ENCODE measurements at places on chromosomes 13 and 19.

DNA sequence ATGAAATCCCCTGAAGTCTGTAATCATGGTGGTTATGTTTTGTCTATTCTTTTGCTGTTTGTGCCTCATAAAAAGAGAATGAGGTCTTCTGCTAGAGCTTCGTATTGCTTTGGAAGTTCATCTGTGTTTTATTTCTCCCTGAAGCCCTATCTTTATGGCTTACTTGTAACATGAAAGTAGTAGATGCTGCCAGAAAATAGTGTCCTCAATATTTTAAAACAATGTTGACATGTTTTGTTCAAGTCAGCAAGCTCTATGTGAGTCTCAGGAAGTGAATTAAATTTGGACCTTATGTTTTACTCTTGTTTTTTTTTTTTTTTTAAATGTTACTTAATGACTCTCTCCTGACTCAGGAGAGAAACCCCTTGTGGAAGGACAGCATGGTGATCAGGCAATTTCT lies 130.5 kb downstream of the B3GLCT start:
- no peak for DNase-seq

DNA sequence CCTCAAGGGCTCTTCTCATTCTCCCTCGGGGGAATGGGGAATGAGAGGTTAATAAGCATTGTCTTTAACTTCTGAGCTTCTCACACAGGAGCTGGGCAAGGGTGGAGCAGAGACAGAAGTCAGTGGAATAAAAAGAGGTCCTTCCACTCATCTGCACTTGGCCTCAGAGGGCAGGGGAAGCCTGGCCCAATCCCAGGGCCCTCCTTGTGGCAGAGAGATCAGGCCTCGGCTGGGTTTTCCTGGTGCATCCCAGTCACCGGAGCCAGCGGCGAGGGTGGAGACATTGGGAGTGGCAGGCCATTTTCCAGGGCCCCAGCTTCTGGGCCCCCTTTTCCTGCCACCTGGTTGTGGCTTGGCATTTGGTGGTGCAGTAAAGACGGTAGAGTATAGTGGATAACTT lies 10.6 kb downstream of the CALM3 start:
- no peak for DNase-seq

DNA sequence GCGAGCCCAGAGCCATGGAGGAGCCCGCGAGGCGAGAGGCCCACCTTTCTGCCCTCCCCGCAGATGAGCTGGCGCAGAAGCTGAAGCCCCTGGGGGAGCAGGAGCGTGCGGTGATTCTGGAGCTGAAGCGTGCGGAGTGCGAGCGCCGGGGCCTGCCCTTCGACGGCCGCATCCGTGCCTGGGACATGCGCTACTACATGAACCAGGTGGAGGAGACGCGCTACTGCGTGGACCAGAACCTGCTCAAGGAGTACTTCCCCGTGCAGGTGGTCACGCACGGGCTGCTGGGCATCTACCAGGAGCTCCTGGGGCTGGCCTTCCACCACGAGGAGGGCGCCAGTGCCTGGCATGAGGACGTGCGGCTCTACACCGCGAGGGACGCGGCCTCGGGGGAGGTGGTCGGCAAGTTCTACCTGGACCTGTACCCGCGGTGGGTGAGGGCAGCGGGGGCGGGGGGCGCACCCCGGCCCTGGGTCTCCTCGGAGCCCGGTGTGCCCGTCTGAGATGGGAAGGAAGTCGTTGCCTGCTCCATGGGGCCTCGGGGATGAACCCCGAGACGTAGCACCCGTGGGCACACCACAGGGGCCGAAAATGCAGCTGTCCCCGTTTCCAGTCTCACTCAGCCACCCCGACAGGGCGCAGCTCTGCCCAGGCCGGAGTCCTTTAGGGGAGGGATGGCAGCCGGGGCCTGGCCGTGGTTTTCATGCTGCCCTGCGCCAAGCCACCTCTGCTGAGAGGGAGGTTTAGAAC lies 12.1 kb upstream of the ZNF554 start:
- no peak for DNase-seq

DNA sequence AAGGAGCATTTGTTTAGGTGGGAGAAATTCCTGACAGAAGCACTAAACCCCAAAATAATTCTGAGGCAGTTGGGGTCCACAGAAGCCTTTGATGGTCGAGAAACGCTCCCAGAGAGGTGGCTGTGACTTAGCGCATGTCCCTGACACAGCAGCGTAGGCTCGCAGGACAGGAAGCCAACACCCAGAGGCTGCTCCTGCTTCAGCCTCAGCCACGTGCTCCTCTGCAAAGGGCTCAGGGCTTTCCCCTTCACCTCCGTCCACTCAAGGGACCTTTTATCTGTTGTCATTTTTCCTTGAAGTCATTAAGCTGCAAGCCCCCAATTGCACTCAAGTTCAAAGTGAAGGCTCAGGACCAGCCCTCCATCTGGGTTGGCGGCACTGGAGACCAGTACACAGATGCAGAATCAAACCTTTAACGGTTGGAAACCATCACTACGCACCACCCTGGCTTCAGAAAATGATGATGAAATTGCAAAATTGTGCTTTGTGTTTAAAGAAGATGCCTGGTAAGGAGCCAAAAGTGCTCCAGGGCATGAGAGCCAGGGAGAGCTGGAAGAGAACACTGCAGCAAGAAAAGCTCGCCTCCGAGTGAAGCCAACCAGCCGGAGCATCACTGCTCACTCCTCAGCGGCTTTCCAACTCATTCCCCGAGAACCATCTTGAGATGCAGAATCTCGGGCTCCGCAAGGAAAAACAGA lies 219.6 kb downstream of the RAP2A start:
- peak; percentile 24 for DNase-seq

- DNase-seq: no peak
Measured at GRCh38 chr13:72229067-72229466, 362.1 kb upstream of the DACH1 start.

DNA sequence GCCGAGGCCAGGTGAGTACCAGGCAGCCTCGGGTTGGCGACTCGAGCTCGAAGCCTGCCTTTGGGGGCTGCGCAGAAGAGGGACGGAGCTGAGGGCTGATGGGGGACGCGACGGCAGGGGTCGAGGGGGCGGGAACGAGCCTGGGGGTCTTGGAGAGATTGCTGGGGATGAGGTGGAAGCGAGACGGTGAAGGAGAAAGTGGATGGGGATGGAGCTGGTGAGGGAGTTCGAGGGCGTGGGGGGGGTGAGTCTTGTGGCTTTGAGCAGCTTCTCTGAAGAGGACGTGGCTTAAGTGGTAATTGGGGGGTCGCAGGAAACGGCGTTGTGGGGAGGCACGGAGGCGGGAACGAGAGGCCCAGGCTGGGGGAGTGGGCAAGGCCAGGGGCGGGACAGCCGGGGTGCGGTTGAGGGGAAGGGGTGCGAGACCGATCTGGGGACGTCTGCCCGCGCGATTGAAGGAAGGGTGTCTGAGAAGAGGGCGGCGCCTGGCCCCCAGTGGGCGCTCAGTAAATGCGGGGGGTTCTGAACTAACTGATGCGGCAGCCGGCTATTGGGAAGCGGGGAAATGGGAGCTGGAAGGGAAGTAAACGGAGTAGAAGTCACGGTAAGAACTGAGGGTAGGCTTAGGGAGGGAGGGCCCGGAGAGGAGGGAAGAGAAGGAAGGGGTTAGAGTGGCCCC lies 426 bp downstream of the MYO9B start:
- DNase-seq: peak; percentile 10

- no peak for DNase-seq
Measured at GRCh38 chr13:28575200-28575599, 80.3 kb upstream of the FLT1 start.

- no peak for DNase-seq
Measured at GRCh38 chr13:99972190-99972731, 694 bp upstream of the ZIC5 start.

- DNase-seq: no peak
Measured at GRCh38 chr13:45683701-45684100, 18.4 kb upstream of the CBY2 start.

- no peak for DNase-seq
Measured at GRCh38 chr13:99854366-99854765, 117.2 kb downstream of the ZIC5 start.

- DNase-seq: no peak
Measured at GRCh38 chr19:2253106-2254063, 2.8 kb downstream of the JSRP1 start.

DNA sequence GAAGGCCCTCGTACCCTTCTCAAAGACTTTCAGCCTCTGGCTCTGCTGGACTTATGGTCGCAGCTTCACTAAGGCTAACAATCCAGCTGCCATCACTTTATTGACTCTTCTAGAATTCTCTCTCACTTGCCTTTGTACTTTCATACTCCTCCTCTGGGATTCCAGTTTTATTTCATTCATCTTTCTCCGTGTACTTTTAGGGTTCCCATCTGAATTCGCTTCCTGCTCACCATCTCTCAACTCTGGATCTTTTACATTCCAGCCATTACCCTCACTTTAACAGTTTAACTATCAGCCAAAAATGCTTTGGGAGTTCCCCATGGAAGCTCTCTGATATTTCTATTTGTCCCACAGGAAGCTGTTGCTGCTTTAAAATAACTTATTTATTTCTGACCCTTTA lies 149.3 kb upstream of the KL start:
- DNase-seq: no peak

GRCh38 chr13:30173303-30173610 lies 134.1 kb downstream of the KATNAL1 start:
- DNase-seq: peak; percentile 31

GRCh38 chr19:28377077-28377476 lies 835.9 kb downstream of the UQCRFS1 start:
- DNase-seq: no peak

GRCh38 chr13:41463838-41464602 lies 6.7 kb downstream of the RGCC start:
- DNase-seq: no peak

GRCh38 chr19:41888926-41889325 lies 5.9 kb downstream of the ARHGEF1 start:
- DNase-seq: no peak

GRCh38 chr19:45419396-45419795 lies 4.3 kb downstream of the ERCC1 start:
- no peak for DNase-seq

GRCh38 chr19:48367855-48368254 lies 3.7 kb downstream of the SYNGR4 start:
- DNase-seq: no peak

- peak; percentile 35 for DNase-seq
Measured at GRCh38 chr13:33721724-33722123, 96.2 kb upstream of the RFC3 start.

GRCh38 chr19:33456845-33457220 lies 64.8 kb downstream of the PEPD start:
- DNase-seq: no peak

DNA sequence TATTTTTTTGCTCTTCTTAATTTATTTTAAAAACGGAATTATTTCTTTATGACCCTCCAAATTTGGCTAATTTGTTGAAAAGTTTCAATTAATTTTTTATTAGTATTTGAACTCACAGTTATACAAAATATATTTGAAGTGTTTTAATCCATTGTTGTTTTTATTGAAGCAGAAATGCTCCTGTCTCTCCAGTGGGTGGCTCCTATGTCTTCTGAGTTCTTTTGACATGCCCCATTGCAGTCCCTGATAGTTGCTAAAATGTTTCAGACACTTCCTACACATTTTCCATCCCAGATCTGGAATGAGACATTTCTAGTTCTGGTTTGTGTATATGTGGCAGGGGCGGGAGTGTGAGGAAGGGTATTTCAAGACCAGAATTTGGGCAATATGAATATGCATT lies 579.4 kb upstream of the PRR20A start:
- DNase-seq: no peak

GRCh38 chr13:75876142-75877050 lies 240.3 kb downstream of the LMO7 start:
- peak; percentile 63 for DNase-seq

DNA sequence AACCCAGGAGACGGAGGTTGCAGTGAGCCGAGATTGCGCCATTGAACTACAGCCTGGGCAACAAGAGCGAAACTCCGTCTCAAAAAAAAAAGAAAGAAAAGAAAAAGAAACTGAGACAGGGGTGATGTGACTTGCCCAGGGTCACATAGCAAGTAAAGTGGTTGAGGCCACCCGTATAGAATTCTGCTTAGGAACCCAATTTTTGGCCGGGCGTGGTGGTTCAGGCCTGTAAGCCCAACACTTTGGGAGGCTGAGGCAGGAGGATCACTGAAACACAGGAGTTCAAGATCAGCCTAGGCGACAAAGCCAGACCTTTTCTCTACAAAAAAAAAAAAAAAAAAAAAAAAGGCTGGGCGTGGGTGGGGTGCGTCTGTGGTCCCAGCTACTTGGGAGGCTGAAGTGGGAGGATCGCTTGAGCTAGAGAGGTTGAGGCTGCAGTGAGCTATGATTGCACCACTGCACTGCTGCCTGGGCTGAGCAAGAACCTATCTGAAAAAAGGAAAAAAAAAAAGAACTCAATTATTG lies 1.3 kb downstream of the SNRPA start:
- DNase-seq: no peak

- no peak for DNase-seq
Measured at GRCh38 chr13:58579468-58579867, 947.9 kb downstream of the PCDH17 start.

GRCh38 chr19:51368366-51369282 lies at the start of gene CLDND2:
Gene CLDND2, minus strand, starts transcription at chr19:51369003. Its CDS starts 426 bp downstream, at chr19:51368577.
- peak; percentile 17 for DNase-seq

DNA sequence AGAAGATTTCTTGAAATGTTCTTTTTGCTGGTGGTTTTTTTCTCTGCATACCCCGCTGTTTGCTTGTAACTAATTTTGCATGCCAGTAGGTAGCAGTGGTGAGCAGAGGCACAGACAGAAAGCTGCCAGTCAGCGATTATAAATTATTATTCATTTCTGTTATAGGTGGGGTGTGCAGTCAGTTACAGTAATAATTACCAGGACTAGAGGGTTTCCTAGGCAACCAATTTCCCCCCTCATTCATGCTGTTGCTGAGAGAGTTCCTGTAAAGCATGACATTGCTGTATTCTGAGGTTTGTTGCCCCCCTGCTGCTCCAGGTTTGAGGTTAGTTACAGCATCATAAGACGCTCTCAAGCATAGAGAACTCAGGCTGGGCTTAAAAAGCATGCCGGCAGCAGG lies 104.5 kb downstream of the URI1 start:
- DNase-seq: no peak

GRCh38 chr13:34174671-34175145 lies 356.8 kb downstream of the RFC3 start:
- DNase-seq: peak; percentile 39

- no peak for DNase-seq
Measured at GRCh38 chr13:27979001-27979643, 9.4 kb downstream of the URAD start.

DNA sequence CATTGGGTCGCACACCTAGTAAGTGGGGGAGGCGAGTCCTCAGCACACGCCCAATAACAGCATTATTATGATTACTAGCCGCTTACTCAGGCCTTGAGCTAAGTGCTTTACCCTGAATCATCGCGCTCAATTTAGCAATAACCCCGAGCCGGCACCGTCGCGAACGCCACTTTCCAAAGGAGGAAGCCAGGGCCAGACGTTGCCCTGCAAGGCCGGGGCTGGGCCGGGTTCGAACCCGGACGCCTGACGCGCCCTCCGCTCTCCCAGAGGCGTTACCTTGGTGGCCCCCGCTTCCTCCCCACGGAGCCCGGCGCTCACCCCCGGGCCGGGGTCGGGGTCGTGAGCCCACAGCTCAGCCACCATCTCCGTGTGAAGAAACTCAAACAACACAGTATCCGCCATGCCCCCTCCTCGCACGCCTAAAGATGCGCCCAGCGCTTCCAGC lies at the start of gene TRAPPC6A:
Gene TRAPPC6A (minus strand): TSS at position 421 of the 445 bp plus-strand sequence. CDS start 19 bp downstream, at position 402.
- peak; percentile 60 for DNase-seq
